ENCODE measurements at places on chromosomes 2 and 18.
A peak's percentile ranks its signal among the peaks of the same experiment; 100 is the strongest.

DNA sequence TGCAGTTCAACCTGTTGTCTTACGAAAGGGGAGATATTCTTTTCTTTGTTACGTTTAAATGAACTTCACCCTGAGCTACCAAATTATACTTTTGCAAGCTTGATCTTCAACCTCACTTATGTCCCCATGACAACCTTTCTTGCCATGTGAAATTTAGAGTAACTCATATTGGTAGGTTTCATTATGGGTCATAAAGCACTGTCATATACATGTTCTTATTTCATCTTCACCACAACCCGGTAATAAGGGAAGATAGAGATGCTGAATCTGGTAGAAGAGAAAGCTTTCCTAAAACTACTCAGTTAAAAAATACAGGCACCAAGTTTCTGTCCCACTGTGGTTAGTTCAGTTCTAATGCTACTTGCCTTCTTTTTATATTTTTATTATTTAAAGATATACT is 208.5 kb upstream of the NRP2 start:
- DNase-seq = no peak

- DNase-seq = no peak
Measured at GRCh38 chr2:236936446-236936940, 149.2 kb upstream of the COPS8 start.

DNA sequence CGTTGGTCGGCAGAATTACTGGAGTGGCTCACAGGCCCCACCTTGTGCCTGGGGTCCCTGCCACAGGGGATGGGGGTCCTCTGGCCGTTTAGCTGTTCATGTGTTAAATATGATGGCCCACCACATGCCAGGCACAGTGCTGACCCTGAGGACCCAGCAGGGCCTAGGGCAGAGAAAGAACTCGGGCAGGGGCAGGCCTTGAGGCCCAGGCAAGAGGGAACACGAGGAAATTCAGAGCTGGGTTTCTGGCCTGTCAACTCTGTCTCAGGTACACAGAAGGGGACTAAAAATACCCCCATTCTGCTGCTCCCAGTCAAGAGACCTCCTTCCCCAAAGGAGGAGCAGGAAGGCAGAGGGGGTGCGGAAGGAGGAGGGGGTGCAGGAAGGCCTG is 66.2 kb downstream of the DNMT3A start:
- no peak for DNase-seq

DNA sequence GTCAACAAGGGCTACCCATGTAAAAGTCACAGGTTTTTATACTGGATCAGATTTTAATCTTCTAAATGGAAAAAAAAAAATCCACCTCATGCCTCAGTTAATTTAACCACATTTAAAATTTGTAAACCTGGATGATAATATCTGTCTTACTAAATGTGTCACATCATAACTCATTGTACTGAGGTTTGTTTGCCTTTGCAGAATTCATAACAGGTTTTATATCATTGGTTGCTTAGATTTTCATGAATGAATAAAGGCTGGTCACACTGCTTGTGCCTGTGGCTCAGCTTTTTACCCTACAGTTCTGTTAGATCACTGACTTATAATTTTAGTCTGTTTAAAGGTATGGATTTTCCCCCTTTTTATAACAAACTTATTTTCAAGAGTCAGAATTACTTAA is 48.9 kb downstream of the PSMD14 start:
- no peak for DNase-seq

GRCh38 chr18:28657961-28658360 is 481.0 kb upstream of the CDH2 start:
- no peak for DNase-seq

DNA sequence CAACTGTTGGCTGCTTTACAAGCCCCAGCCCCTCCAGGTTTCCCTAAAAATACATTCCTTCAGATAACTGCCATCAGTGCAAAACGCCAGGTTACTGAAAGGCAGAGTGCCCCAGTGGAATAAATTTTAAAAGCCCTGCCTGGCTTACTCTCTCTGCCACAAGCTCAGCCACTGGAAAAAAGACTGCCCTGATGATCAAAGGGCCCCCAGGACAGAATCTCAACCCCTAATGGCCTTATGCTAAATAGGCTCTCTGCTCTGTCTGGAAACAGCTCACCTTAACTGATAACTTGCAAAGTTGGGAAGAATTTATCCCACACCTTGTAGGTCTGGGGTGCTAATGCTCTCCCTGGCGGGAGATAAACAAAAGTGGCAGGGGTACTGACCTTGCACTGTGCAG is 33.9 kb downstream of the CFAP53 start:
- DNase-seq = no peak

- DNase-seq = peak; percentile 60
Measured at GRCh38 chr2:68031542-68032160, 31.2 kb downstream of the C1D start.

DNA sequence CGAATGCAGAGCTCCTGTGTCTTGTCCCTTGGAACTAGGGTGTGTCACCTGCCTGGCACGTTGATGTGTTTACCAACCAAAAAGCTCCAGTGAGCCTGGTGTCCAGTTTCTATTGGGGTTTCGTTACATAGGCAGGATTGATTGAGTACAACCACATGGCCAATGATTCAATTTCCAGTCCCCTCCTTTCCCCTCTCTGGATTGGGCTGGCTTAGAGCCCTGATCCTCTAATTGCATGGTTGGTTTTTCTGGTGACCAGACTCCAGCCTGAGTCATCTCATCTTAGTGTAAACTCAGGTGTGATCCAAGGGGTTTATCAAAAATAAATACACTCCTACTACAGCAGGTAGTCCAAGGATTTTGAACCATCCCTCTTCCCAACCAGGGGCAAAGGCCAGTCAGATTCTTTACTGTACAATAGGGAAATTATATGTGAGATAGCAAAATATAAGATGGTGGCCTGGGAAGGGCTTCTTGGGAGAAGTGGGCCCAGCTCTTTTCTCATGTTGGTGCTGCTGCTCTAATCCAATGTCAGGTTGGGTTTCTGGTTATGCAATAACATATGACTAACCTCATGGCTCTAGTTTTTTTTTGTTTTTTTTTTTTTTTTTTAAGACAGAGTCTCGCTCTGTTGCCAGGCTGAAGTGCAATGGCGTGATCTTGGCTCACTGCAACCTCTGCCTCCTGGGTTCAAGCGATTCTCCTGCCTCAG is 64.7 kb upstream of the MGAT5 start:
- DNase-seq = peak; percentile 32

GRCh38 chr18:77208964-77209363 is 40.7 kb upstream of the GALR1 start:
- DNase-seq = peak; percentile 76

- no peak for DNase-seq
Measured at GRCh38 chr2:128325611-128326181, 7.0 kb upstream of the HS6ST1 start.

All from NB4 (cell line).